ENCODE measurements at places on chromosomes 3 and 15.

GRCh38 chr3:159884661-159885402 is 103.8 kb upstream of the IL12A start:
- DNase-seq: no peak

GRCh38 chr15:68427366-68427765 is 4.6 kb downstream of the ITGA11 start:
- no peak for DNase-seq

GRCh38 chr15:33968224-33968623 is at the start of gene CHRM5:
TSS of gene CHRM5 (plus strand) at chr15:33968497. CDS start at chr15:34062718, 94,221 bp downstream.
- no peak for DNase-seq

DNA sequence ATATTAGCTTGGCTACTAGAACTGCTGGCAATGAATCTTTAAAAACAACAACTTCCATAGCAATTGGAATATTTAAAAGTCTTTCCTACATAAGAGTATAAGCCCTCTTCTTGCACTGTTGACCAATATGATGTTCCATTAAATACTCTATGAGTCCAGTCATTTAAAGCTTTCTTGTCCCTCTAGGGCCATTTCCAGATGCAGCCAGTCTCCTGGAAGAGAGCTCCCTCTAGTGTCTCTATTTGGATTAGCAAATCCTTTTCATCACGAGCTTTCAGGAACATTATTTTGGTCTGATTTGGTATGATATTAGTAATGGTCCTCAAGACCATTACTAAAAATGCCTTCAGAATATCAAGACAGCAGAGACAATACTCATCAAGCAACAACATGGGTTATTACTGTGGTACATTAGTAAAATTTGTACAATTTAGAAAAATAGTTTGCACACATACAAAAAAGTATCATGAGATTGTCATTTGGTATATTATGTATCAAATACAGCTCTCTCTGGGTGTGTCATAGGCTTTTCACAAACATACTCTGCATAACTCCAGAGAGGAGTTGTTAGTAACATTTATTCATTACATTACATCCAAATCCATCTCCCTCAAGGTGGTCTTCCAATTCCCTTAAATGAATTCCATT is 101.3 kb downstream of the DPH6 start:
- DNase-seq: no peak

- no peak for DNase-seq
These were observed 66.6 kb downstream of the PIK3CB start for GRCh38 chr3:138768125-138768524.

DNA sequence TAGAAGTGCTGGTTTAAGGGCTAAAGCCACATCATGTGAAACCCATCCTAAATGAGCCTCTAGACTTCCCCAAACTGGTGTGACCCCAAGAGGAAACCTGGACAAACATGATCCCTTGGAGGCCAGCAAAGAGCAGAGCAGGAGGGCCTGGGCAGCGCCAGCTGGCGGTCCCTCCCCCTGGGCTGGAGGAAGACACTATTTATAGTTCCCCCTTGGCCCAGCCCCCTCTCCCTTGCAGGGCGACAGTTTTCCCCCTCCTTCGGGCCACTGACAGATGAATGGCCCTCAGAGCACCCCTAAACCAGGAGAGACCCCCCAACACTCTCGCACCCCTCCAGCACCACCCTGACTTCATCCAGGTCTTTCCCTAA is 2.9 kb downstream of the UCN2 start:
- no peak for DNase-seq

DNA sequence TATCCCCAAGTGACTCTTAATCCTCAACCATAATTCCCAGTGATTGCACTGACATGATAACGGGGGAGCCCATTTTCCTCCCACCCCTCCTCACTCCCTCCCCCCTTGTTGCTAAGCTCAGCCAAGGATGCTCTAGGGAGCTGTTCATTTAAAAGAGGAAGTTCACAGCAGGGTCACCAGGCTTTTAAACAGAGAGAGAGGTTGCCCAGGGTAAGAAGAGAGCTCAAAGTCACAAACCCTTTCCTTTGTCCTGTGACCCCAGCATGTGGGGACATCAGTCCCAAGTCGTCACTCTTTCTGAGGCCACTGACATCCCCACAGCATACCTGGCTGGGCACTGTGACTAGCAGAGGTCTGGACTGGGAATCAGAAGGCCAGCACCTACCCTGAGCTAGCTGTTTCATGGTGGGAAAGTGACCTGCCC is 144.1 kb downstream of the RORA start:
- DNase-seq: no peak

DNA sequence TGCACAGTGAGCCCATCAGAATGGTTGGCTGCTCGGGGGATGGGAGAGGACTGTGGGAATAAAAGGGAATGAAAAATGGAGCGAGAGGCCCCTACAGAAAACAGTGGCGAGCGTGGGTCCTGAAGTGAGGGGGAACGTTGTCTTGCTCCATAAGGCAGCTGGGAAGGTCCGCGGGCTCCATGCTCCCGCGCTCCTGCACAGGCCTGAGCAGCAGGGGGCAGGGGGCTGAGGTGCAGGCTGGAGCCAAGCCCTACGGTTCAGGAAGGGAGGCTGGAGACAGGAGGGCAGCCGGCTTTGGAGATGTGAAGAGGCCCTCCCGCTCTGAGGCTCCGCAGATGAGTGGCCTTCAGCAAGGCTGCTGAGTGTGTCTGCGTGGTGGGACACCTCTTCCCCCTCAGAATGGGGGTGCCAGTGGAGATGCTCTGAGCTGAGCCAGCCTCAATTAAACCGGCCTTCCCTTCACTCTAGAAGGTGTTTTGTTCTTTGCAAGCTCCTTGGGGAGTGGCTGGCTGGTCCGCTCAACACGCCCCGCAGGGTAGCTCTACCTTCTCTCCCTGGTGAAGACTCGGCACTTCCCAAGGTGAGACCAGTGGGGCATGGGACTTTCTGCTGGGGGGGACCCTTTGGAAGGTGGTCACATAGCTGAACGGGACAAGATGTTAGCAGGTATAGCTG is 208.0 kb downstream of the XXYLT1 start:
- no peak for DNase-seq

- DNase-seq: no peak
These were observed 428.0 kb downstream of the RAP2B start for GRCh38 chr3:153590051-153590450.

- no peak for DNase-seq
These were observed 41.1 kb downstream of the IGF1R start for GRCh38 chr15:98689431-98689861.

GRCh38 chr3:14234251-14235002 is 55.8 kb downstream of the LSM3 start:
- DNase-seq: no peak

Measured in activated CD4-positive, CD25-positive, alpha-beta regulatory T cell treated with anti-CD3 and anti-CD28 coated beads, Interleukin-2, amount 50 U/mL, for 72 hours (primary cell).